ENCODE measurements at places on chromosomes 12 and 14. TPM values are rescaled to one million over a fixed set of nuclear protein-coding genes. Genes with fewer than 3 reads are reported as not detected.

The KRT4 gene
- not detected for total RNA-seq

The LRP6 gene
- total RNA-seq = 0.55 TPM

DNA sequence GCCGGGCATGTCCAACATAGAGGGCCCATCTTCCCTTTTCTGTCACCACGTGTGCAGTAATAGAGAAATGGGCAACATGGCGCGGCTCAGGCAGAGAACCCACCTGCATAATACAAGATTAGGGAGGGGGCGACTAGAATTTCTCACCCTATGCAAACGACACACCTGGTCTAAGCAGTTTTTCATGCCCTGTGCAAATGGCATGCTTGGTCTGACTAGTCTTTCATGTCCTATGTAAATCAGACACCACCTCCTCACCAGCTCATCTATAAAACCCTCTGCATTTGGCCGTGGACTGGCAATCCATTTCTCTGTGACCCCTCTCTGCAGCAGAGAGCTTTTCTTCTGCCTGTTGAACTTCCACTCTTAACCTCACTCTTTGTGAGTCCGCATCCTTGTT is 180.2 kb upstream of the PZP start:
- no peak for DNase-seq

DNA sequence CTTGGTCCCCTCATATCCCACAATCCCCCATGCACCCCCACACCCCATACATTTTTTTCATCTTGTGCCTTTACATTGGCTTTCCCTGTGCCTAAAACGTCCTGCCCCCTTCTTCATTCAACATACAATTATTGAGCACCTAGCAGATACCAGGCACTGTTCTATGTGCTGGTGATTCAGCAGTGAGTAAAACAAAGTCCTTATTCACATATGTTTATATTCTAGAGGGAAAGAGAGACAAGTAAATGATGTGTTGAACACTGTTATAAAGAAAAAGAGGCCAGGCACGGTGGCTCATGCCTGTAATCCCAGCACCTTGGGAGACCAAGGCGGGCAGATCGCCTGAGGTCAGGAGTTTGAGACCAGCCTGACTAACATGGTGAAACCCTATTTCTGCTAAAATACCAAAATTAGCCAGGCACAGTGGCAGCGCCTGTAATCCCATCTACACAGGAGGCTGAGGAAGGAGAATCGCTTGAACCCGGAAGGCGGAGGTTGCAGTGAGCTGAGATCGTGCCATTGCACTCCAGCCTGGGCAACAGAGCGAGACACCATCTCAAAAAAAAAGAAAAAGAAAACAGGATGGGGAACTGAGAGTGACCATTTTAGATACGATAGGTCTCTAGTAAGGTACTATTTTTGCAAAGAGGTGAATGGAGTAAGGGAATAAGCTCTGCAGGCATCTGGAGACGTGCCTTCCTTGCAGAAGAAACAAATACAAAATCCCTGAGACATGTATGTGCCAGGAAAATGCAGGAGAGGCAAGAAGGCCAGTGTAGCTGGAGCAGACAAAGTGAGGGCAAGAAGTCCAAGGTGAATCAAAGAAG is 12.2 kb downstream of the SLC7A7 start:
- no peak for DNase-seq

- DNase-seq = no peak
Measured at GRCh38 chr12:50600364-50600763, 95.6 kb downstream of the DIP2B start.

The A2M gene
- not detected for total RNA-seq

GRCh38 chr12:113346353-113346752 is 11.4 kb upstream of the SLC8B1 start:
- DNase-seq = no peak

- DNase-seq = no peak
Measured at GRCh38 chr12:60201891-60202290, 606.1 kb downstream of the SLC16A7 start.

GRCh38 chr14:74357585-74357984 is 9.3 kb downstream of the VRTN start:
- DNase-seq = no peak

The FGF23 gene
- total RNA-seq = not detected

DNA sequence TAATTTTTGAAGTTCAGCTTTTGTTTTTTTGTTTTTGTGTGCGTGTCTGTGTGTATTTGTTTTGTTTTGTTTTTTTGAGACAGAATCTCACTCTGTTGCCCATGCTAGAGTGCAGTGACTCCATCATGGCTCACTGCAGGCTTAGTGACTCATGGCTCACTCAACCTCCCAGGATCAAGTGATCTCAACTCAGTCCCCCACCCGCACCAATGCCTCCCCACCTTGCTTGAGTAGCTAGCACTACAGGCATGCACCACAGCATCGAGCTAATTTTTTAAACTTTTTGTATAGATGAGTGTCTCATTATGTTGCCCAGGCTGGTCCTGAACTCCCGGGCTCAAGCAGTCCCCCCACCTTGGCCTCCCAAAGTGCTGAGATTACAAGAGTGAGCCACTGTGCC is 981.4 kb downstream of the BCL11B start:
- no peak for DNase-seq

DNA sequence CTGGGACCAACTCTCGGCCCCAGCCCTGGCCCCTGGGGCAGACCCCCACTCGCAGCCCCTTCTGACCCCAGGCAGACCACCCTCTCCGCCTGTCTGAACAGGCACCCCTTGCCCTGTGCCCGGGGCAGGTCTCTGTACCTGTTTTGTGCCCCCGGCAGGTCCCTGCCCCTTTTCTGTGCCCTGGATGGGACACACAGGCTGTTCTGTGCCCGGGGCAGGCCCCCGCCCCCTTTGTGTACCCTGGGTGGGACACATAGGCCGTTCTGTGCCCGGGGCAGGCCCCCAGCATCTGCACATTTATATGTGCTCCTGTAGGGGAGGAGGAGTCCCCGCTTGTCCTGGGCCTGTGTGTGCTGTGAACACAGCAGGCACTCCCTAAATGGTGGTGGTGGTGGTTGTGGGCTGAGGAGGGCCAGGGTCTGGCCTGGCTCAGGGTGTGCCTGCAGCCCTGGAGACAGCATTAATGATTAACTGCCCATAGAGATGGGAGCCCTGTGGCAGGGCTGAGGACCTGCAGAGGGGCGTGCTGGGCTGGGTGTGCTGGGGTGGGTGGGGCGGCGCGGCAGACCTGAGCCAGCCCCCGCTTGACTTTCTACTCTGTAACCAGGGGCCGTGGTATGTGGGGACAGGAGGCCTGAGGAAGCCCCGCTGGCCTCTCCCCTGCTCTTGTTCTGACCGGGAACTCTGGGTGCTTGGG is 3.7 kb downstream of the FBRSL1 start:
- no peak for DNase-seq

The SPTSSA gene
- 23.2 TPM for total RNA-seq

DNA sequence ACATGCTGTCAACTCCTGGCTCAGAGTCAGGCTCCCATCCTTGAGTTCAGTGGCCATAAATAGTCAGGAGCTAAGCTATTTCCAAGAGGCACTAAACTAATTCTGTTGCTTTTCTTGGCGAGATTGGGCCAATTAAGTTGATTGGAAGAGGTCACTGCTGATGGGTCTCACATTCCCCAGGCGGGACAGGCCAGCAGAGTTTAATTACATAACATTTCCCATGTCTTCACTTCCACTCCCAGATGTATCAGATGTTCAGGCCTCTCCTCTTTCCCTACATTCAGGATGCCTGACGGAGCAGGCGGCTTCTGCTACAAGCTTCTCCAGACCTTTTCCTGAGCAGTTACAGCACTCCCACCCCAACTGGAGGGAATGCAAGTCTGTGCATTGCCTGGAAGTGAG is 5.3 kb downstream of the NTF3 start:
- no peak for DNase-seq

- DNase-seq = peak; percentile 12
Measured at GRCh38 chr12:102300824-102301461, 103.3 kb upstream of the PMCH start.

- no peak for DNase-seq
Measured at GRCh38 chr14:94888121-94888520, 118.2 kb upstream of the GSC start.

DNA sequence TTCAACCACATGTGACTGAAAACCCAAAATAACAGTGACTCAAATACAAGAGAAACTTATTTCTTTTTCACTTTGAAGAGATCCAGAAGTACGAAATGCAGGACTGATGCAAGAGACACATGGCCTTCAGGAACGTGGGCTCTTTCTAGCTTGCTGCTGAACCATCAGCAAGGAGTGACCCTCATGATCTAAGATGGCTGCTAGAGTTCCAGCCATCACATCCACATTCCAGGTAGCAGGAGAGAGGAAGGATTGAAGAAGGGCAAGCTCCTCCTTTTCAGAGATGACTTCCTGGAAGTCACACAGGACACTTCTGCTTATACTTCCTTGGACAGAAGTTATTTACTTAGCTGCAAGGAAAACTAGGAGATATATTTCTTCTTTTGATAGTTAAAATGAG is 67.6 kb upstream of the BCL11B start:
- DNase-seq = no peak

GRCh38 chr14:86299994-86300393 is 770.0 kb downstream of the FLRT2 start:
- no peak for DNase-seq

DNA sequence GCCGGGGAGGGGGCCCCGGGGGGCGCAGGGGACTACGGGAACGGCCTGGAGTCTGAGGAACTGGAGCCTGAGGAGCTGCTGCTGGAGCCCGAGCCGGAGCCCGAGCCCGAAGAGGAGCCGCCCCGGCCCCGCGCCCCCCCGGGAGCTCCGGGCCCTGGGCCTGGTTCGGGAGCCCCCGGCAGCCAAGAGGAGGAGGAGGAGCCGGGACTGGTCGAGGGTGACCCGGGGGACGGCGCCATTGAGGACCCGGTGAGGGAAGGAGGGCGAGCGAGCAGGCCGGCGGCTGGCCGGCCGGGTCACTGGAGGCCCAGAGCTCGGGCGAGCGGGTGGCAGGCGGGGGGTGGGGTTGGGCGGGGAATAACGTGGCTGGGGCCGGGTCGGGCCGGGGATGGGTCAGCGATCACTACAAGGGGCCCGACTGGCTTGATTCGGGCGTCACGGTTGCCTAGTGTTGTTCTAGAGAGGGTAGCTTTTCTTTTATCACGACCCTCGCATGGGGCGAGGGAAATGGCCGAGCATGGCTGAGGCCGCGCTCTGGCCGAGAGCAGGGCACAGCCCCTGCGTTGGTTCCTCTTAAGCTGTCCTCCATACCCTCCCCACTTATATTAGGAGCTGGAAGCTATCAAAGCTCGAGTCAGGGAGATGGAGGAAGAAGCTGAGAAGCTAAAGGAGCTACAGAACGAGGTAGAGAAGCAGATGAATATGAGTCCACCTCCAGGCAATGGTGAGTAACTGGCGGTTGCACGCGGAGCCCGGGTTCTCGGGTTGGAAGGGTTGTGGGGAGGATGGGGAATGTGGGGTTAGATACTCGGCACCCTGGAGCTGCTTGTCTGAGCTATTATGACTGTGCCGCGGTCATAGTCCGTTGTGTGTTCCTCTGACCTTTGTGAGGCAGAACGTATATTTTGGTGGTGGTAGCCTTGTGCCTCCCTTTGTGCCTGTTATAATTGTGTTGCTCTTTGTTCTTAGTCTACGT is 603 bp downstream of the PABPN1 start:
- peak; percentile 39 for DNase-seq

DNA sequence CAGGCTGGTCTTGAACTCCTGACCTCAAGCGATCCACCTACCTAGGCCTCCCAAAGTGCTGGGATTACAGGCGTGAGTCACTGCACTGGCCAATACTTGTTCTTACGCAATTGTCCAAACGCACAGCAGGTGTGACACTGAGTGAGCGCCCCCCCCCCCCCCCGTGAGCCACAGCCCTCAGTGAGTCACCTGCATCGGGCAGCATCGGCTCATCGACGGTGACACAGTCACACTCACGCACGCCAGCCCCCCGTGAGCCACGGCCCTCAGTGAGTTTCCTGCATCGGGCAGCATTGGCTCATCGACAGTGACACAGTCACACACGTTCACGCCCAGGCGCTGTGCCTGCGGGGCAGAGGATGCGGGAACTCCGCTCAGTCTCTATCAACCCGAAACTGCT is 42.5 kb downstream of the GALNT9 start:
- no peak for DNase-seq
